ENCODE measurements at places on chromosomes 2 and 18.

DNA sequence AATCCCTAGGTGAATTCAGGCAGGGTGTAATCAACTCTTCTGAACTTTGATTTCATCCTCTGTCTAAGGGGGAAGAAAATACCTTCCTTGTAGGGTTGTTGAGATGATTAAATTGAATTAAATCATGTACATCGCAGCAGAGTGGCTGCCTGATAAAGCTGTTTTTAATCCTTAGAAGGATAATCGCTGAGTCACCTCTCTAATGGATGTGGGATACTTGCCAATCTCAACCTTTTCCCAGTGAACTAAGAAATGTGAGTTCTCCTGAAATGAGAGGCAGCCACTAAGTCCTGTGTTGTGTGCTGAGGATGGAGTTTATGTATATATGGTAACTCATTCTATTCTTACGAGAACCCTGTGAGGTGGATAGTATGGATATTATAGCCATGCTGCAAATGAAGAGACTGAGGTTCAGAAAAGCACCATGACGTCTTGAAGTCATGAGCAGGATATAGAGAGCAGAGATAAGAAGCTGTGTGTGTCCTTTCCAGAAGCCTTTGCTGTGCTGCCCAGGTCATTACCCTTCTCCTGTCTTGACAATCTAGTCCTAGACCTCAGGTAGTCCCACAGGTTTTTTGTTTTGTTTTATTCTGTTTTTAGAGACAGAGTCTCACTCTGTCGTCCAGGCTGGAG is 93.3 kb downstream of the HNRNPLL start:
- no peak for DNase-seq

- DNase-seq, result no peak
Measured at GRCh38 chr2:236813766-236814165, 244.1 kb downstream of the ACKR3 start.

- no peak for DNase-seq
Measured at GRCh38 chr2:8477552-8478470, 204.0 kb upstream of the ID2 start.

GRCh38 chr18:31798399-31798798 is 37.7 kb upstream of the SLC25A52 start:
- no peak for DNase-seq

DNA sequence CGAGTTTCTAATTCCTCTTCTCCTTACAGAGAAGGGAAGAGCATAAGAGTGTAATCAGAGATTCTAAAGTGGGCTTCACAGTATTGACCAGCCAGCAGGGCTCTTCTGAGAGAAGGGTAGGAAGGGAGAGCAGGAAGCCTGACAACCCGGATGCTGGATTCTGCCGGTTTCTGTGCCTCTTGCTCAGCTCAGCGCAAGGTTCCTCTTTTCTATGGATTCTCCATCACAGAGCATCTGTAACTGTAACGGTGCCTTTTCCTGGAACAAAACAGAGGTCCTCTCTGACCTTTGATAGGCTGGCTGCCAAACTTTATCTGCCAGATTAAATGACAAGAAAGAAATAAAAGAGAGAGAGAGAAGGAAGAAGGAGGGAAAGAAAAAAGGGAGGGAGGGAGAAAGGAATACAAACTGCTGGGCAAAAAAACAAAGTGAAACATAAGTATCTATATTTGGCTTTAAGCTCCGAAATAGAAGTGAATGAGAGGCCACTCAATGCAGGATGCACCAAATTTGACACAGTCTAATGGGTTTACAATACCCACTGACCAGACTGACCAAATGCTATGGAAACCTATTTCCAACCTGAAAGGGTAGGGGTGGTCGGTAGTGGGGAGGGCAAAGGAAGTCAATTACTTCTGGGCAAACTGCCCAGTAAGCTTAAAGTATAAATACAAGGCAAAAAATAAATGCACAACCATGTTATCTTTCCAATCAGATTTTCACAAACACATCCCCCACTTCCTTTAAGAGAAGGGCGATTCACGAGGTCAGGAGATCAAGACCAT is 59.2 kb downstream of the PIEZO2 start:
- DNase-seq, result no peak

GRCh38 chr2:13046557-13047165 is 329.9 kb downstream of the TRIB2 start:
- DNase-seq, result no peak

DNA sequence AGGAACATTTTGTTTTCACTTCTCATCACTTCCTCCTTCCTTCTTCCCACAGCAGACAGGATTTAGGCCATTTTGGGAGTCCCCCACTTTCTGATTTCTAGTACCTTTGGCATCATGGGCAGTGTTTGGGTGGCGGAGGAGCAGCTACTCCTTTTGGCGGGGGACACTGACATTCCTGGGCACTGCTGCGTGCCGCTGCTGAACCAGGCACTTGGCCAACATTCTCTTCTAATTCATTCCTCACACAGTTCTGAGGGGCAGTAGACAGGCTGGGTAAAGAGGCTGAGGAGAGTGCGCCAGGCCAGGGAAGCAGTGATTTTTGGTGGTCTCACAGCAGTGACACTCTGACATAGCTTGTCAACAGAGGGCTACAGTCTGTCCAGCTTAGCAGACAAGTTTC is 270.2 kb downstream of the LOXHD1 start:
- peak; percentile 43 for DNase-seq

GRCh38 chr2:198698230-198698629 is 759.5 kb downstream of the SATB2 start:
- DNase-seq, result no peak

GRCh38 chr18:58682429-58683069 is 11.3 kb downstream of the MALT1 start:
- no peak for DNase-seq

DNA sequence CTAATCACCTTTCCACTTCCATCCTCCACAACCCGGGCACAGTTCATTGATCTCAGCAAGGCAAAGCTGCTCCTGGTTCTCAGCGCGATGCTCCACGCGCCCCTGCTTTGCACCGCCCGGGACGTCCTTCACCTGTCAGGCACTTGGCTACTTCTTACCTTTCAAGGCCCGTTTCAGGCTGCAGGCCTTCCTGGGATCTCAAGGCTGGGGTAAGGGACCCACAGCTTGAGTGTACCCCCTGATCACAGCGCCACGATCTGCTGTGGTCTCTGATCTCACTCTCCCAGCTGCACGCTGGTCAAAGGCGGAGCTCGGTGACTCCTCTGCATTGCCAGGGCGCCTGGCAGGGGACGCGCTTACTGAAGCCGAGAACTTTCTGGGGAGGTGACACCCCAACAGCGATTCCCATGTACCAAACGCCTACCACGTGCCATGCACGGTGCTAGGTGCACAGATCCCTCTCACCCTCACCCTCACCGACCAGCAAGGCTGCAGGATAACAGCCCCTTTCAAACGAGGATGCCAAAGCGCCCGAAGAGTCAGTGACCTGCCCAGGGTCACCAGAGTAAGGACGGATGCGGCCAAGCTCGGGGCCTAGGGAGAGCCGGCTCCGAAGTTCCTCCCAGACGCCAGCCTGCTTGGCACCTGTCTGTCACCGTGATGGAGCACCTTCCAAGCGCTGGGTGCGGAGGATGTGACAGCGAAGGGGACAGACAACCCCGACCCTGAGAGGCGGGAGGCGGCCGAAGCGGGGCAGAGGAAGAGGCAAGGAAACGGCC is 818 bp downstream of the ITGB1BP1 start:
- peak; percentile 56 for DNase-seq

DNA sequence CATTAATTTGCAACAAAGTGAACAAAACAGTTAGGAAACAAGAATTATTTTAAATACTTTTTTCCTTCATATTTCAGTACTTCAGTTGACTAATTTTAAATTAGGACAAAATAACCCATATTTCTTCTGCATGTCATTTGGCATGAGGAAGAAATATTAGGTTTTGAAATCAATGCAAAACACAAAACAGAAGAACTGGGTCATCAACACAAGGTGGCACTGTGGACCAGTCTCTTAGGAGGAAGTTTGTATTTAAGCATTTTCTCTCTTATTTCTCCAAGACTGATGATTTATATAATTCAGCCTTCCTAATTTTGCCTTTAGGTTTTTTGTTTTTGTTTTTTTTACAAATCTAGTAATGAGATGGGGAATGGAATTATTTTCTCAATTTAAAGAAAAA is 352.8 kb upstream of the KCNH7 start:
- no peak for DNase-seq

DNA sequence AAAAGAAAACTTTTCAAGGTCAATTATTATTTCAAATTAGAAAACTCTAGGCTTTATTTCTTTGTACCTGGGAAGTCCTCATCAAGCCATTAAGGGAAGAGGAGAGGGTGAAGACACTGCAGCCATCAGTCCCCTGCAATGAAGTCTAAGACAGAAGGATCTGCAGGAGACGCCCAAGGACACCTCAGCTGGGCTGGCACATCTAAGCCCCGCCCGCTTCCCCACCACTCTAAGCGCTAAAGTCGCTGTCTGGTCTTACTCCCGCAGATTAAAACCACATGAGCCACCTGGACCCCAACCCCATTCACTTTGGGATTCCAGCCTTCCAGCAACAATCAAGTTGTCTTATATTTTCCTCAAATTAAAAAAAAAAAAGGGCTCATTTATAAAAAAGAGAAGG is 104.4 kb downstream of the AFF3 start:
- DNase-seq, result no peak

DNA sequence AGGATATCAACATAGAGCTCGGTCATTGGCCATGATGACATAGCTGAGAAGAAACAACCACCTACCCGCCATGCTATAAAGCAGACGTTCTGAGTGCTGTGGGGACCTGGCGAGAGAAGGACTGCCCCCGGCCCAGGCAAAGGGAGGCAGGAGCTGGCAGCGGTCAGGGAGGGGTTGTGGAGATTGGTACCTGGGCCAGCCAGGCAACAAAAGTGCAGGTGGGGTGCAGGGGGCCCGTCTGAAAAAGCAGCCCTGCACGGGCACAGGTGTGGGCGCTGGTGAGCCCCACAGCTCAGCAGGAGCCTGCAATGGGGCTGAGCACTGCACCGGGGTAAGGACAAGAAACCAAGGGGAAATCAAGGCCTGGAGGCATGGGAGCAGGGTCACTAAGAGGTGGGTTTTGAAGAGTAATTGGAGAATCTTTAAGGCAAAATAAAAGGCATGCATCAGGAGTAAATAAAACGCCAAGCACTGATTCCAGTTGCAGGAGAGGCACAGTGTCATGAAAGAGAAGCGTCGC is 464.0 kb downstream of the EIPR1 start:
- no peak for DNase-seq

GRCh38 chr2:8310557-8311455 is 371.1 kb upstream of the ID2 start:
- DNase-seq, result no peak

DNA sequence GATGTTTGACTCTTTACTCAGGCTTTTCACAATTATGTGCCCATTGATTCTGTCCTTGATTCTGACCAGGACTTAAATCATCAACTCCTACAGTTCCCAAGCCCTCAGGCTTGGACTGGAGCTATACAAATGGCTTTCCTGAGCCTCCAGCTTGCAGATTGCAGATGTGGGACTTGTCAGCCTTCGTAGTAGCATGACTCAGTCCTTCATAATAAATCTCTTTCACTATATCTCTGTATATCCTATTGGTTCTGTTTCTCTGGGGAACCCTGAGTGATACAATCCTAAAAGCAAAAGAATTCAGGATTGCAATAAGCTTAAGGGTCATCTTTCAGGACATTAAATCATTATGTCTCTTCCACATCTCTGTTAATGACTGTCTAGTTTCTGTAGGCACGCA is 356.6 kb downstream of the RIT2 start:
- no peak for DNase-seq
